ENCODE measurements at places on chromosomes 1 and 21.

DNA sequence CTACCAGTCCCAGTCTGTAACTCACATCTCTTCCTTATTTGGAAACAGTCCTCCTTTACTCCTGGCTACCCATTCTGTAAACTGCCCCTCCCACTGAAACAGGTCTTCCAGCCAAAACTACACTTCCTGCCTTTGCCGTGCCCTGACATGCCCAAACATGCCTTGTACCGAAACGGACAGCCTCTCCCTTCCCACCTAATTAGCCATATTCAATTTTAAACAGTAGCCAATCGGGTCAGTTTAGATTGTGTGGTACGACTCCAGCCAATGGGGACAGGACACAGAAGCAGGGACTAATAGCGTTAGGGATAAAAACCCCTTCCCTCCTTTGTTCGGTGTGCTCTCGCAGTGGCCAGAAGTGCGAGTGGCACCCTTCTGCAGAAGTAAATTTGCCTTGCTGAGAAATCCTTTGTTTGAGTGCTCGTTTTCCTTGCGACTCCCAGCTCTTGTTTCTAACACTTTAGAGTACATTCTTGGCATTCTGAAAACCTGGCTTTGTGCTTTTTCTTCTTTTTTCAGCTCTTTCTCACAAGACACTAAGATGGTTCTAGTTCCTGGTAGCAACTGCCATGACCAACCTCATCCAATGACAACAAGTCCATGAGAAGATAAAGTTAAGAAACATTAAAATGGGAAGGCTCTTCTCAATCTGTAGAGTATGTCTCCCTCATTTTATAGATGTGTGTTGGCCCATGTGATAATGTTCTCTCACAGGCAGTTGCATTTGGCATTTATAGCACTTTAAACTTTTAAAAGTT, 325.1 kb upstream of the GREM2 start:
- DNase-seq = no peak

DNA sequence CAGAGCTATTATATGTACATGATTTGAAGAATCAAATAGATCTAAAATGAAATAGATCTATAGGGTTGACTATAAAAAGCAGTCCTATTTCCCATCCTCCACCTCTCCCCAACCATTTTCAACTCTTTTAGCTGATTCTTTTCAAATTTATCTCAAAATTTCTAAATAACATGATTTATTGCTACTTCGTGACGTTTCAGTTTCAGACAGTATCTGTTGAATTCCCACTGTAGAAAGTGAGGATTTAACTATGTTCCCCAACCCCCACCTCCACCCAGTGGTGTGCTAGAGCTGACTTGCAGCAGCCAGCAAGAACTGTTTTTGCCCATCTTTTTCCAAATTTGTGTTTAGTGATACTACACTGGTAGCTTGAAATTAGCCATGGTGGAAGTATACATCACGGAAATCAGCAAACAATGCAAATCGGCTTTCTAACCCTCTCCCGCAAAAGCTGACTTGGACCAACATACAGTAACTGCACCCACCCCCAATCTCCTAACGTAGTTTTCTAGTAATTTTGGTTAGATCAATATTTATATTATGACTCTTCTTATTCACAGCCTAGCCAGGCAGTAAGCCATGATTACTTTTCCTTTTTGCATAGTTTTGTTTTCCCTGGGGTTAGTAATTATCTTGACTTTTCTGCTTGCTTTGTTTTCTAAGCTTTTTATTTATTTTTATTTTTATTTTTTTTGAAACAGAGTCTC, 10.9 kb downstream of the SEMA4A start:
- no peak for DNase-seq

DNA sequence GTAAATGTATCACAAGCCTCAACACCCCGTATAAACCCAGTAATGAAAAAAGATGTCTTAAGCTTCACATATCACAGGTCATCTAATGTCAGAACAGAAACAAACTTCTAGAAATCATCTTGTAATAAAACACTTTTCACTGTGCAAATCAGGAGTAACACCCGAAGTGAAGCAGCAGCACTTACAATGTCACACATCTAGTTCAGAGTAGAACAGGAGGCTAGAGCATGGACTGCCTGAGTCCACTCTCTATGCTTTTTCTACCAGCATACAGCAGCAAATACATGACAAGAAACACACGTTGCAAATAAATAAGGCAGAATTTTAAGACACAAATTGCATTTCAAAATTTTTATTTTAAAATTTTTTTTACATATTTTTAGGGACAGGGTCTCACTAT, 57.2 kb downstream of the AKT3 start:
- no peak for DNase-seq

- DNase-seq = no peak
Measured at GRCh38 chr1:112515311-112516009, 6.7 kb downstream of the WNT2B start.

DNA sequence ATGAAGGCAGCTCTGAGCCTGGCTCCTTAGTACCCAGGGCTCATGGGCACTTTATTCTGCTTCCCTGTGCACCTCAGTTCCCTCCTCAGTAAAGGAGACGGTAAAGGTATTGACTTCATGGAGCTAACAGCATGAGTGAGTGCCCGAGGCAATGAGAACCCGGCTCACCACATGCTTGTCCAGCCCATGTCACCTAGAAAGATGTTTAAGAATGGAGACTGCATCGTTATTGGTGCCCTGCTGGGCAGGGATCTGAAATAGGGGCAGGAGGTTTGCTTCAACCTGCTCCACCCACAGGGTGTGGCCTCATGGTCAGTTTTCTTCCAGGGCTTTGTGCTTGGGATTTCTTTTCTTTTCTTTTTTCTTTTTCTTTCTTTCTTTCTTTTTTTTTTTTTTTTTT, 7.0 kb upstream of the KCNE1 start:
- DNase-seq = no peak

DNA sequence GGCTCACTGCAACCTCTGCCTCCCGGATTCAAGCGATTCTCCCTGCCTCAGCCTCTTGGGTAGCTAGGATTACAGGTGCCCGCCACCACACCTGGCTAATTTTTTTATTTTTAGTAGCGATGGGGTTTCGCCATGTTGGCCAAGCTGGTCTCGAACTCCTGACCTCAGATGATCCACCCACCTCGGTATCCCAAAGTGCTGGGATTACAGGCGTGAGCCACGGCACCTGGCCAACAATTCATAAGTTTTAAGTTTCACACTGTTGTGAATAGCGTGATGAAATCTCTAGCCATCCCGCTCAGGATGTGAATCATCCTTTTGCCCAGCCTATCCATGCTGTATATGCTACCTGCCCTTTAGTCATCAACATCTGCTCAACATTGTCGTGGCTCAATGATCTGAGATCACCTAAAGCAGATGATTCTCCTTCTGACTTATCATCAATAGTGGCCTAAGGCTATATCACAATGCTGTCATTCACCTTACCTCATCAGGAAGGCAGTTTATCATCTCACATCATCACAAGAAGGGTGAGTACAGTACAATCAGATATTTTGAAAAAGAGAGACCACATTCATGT, 2.6 kb downstream of the PFDN2 start:
- no peak for DNase-seq

DNA sequence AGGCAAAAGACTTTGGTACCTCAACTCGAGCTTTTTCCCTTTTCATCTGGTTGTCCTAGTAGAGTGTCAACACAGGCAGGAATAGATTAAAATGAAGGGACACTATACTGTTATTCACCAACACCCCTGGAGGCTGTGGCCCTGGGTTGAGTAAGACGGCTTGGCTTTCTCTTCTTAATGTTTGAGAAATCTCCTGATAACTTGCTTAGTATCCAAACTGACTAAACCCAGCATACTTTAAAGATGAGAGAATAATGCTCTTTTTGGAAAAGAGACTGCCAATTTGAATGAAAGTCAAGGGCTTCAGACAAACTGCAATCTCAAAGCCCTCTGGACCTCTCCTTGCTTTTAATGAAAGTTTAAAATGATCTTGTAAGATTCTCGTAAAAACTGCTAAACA, 2.6 kb upstream of the SLC30A1 start:
- DNase-seq = no peak

GRCh38 chr1:217331698-217332097, 299.2 kb downstream of the GPATCH2 start:
- DNase-seq = no peak

GRCh38 chr1:157862114-157863070, 20.8 kb upstream of the CD5L start:
- DNase-seq = no peak

- no peak for DNase-seq
Measured at GRCh38 chr1:38153778-38154470, 107.3 kb upstream of the POU3F1 start.

DNA sequence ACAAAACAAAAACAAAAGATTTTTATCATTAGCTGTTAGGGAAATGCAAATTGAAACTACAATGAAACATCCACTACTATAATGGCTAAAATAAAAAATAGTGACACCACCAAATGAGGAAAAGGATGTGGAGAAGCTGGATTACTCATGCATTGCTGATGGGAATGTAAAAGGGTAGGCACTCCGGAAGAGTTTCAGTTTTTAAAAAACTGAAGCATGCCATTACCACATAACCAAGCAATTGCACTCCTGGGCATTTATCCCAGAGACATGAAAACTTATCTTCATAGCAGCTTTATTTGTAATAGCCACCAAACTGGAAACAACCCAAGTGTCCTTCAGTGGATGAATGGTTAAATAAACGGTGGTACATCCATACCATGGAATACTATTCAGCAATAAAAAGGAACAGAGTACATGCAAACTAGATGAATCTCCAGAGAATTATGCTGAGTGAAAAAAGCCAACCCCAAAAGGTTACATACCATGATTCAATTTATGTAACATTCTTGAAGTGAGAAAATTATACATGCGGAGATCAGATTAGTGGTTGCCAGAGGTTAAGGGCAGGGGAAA, 14.5 kb upstream of the CFAP298 start:
- DNase-seq = no peak

DNA sequence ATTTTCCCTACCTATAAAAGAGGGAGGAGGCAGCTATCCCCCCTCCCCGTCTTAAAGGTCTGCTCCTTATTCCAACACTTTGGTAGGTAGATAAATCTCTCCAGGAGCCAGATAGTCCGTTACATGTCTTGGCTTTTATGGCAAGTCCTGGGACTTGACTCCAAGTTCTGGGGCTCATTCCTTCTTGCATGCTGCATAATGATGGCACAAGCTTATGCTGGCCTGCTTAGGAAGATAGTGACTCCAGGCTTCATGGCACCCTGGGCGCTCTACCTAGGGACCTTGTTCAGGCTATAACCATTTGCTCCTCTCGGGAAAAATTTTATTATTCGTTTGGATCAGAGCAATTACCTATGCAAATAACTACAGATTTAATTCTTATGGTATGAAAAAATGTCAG, 3.7 kb downstream of the SLAMF1 start:
- no peak for DNase-seq

GRCh38 chr1:106700211-106700610, 356.3 kb upstream of the PRMT6 start:
- no peak for DNase-seq

DNA sequence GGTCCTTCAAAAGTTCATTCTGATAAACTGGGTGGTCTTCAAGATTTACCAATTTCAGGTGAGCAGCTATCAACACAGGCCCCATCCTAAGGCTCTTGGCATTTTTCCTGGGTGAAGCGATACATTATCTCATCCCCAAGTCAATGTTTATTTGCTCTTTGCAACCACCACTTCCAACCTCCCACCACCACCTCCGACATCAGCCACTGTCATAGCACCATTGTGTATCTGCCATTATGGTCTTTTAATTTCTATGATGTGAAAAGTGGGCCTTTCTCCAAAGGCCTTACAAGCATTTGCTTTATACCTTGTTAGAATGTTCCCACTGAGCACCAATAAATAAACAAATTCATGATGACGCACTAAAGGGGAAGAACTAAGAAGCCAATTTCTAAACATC, 47.2 kb downstream of the TBX15 start:
- no peak for DNase-seq

GRCh38 chr1:152325111-152325510, at the start of gene FLG:
FLG (minus strand) TSS chr1:152325239; CDS start chr1:152315456, 9,783 bp downstream.
- DNase-seq = no peak

- no peak for DNase-seq
Measured at GRCh38 chr1:226846786-226847185, 23.6 kb upstream of the PSEN2 start.

- no peak for DNase-seq
Measured at GRCh38 chr1:238998577-238998976, 387.8 kb upstream of the CHRM3 start.

GRCh38 chr1:173241528-173242347, 34.6 kb upstream of the TNFSF4 start:
- DNase-seq = no peak

GRCh38 chr1:28773105-28773504, 36.4 kb downstream of the YTHDF2 start:
- DNase-seq = no peak

GRCh38 chr21:44615911-44616590, 4.2 kb downstream of the KRTAP10-8 start:
- DNase-seq = no peak

- DNase-seq = no peak
Measured at GRCh38 chr1:229130028-229130668, 140.8 kb upstream of the RAB4A start.

DNA sequence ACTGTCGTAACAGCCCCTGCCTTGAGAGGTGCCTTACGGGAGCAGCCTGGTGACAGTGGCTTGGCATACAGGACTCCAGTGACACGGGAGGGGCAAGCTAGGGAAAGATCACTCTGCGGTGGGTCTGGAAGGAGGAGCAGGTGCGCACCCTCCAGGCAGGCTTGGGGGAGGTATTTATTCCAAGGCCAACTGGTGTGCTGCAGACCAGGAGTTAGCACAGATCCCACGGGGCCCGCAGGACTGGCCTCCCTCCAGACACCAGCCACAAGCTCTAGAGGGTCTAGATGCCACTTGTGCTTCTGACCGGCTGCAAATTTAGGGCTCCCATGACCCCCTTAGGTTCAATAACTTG, 22.1 kb downstream of the PSEN2 start:
- DNase-seq = no peak

- no peak for DNase-seq
Measured at GRCh38 chr1:76669624-76670315, 197.5 kb upstream of the ST6GALNAC5 start.

DNA sequence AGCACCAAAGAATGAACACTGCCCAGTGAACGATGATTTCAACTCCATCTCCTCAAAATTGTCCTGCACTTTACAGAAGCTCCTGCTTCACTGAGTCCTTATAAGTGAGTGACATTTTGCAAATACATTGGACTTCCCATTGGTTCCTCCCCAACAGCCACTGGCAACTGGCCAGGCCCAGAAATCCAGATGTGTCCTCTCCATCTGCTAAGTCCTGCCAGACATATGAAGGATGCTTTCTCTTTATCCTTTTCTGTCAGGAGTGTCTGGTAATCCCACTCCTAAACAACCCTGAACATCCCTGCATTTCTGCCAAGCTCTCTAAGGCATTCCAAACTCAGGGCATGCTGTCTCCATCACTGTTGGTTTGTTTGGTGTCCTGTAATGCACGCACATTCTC, 271.8 kb downstream of the RRAGC start:
- no peak for DNase-seq
